ENCODE measurements at places on chromosomes 5 and 9. TPM values are rescaled to one million over a fixed set of nuclear protein-coding genes. Genes with fewer than 3 reads are reported as not detected.

The SLC4A9 gene
- 0.05 TPM for polyA plus RNA-seq

The EFNA5 gene
- polyA plus RNA-seq, result 4.5 TPM

The PCDHB13 gene
- 1.7 TPM for polyA plus RNA-seq

The RARS1 gene
- polyA plus RNA-seq, result 27.9 TPM

The GRM6 gene
- polyA plus RNA-seq, result under 0.01 TPM

The GSN gene
- 1,813 TPM for polyA plus RNA-seq

The PAEP gene
- not detected for polyA plus RNA-seq

The TAF1L gene
- not detected for polyA plus RNA-seq

The ADRB2 gene
- polyA plus RNA-seq, result 2.4 TPM

The OTP gene
- polyA plus RNA-seq, result not detected

The OBP2B gene
- not detected for polyA plus RNA-seq

All from right cardiac atrium (tissue), 5 donors.